ENCODE measurements at places on chromosomes 7 and 10.

- DNase-seq, result no peak
Observed at GRCh38 chr7:121187222-121187621, 141.6 kb upstream of the WNT16 start.

DNA sequence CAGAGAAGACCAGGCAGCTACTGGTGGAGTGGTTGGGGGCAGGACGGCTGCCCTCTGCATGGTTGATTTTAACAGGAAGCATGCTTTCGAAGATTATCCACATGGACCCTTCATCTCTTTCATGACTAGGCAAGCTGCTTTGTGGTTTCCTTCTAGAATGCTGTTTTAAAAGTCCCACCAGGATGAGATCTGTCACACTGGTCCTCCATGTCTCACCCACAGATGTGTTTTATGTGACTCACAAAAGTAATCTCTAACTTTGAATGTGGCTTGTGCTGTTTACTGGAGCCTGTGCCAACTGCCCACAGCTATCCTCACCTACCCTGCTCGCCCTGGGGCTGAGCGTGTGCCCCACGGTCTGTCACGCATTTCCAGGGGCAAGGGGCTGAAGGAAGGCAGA, 188.8 kb downstream of the GFRA1 start:
- no peak for DNase-seq

GRCh38 chr7:118836933-118837332, 612.4 kb downstream of the ANKRD7 start:
- DNase-seq, result no peak

- DNase-seq, result no peak
Observed at GRCh38 chr7:47195641-47196040, 386.3 kb downstream of the TNS3 start.

DNA sequence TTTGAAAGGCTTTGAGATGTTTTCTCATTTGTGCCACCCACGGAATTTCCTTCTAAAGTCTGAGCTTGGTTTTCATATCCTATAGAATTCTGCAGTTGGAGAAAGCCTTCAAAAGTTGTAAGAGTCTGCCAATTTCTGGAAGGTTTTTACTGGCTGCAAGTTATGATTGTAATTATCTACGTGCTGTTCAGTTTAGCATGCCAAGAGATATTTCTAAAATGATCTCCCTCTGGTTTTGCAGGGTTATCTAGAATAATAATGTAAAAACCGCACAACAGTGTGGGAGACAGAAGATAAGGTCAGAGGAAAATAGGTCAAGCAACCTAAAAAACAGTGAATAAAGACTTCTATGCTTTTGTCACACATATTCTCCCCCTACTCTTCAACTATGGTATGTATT, 69.3 kb downstream of the MTERF1 start:
- no peak for DNase-seq

DNA sequence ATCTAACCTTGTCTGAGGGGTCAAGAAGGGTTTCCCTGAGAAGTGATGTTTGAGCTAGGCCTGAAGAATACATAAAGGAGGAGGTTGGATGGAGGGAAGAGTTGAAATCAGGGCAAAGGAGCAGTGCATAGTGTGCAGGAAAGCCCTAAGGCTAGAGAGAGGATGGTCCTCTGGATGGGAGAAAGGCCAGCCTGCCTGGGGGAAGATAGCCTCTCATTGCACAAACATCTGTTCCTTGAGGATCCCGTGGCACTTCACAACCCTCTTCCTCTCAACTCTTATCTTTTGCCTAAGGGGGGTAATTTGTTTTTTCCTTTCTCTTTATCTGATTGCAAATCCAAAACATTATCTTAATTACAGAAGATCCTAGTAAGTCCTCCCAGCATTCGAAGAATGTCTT, 35.7 kb downstream of the STAMBPL1 start:
- DNase-seq, result no peak

DNA sequence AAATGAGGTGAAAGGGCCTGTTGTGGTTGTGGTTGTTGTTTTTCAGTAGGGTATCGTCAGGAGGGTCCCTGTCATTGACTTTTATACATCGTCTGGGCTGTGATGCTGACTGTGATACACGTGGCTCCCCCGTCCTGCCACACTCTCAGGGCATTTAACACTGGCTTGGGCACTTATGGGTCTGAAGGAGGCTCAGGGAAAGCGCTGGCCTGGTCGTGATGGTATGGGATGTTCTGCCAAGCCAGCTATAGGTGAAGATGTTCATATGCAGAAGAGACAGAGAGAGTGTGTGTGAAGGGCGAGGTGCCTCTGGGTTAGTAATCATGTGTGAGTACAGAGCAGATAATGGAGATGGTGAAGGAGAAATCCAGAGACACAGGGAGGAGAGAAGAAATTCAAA, 158.5 kb downstream of the PRPF18 start:
- no peak for DNase-seq

- DNase-seq, result no peak
Observed at GRCh38 chr10:24207781-24208611, 942 bp upstream of the KIAA1217 start.

DNA sequence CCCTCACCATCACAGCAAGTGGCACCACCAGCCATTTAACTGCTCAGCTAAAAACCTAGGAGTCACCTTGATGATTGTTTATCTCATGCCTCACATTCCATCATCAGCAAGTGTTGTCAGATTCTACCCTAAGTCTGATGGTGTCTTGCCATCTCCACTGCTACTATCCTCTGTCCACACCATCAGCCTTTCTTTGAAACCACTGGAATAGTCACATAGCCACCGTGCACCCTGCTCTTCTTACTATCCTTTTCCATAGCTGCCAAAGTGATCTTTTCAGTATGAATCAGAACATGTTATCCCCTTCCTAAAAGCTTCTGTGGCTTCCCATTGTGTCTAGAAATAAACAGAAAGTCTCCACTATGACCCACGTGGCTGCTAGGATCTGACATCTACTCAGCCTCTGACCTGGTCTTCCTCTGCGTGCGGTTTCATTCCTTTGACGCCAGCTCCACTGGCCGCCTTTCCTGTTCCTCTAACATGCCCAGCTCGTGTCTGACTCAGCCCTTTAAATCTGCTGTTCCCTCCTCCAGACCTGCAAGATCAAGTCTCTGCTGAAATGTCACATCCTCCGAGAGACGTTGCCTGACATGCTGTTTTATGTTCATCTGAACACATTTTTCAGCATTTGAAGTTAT, 16.5 kb upstream of the CHN2 start:
- DNase-seq, result no peak

GRCh38 chr10:114479836-114480235, 75.5 kb upstream of the AFAP1L2 start:
- DNase-seq, result no peak

- DNase-seq, result no peak
Observed at GRCh38 chr10:98684019-98684899, 237.5 kb upstream of the HPS1 start.

GRCh38 chr7:6200971-6201370, 71.5 kb downstream of the CYTH3 start:
- DNase-seq, result no peak

DNA sequence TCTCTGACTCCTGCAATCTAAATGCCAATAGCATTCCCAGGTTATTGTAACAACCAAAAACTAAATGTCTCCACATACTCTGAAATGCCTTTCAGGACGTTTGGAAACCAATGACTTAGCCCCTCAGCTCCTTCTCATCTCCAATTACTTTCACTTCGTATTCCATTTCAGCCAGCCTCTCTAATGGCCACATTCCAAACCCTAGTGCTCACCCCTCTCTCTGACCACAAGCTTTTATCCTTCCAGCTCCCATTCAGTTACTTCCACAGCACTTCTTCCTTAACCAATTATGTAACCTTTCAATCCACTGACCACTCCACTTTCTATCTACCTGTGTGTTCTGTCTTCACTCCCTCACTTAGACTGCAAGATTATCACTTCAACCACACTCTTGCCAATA, 4.3 kb downstream of the NOC3L start:
- no peak for DNase-seq
